ENCODE measurements at places on chromosomes 12 and 14.
A peak's percentile ranks its signal among the peaks of the same experiment; 100 is the strongest.

DNA sequence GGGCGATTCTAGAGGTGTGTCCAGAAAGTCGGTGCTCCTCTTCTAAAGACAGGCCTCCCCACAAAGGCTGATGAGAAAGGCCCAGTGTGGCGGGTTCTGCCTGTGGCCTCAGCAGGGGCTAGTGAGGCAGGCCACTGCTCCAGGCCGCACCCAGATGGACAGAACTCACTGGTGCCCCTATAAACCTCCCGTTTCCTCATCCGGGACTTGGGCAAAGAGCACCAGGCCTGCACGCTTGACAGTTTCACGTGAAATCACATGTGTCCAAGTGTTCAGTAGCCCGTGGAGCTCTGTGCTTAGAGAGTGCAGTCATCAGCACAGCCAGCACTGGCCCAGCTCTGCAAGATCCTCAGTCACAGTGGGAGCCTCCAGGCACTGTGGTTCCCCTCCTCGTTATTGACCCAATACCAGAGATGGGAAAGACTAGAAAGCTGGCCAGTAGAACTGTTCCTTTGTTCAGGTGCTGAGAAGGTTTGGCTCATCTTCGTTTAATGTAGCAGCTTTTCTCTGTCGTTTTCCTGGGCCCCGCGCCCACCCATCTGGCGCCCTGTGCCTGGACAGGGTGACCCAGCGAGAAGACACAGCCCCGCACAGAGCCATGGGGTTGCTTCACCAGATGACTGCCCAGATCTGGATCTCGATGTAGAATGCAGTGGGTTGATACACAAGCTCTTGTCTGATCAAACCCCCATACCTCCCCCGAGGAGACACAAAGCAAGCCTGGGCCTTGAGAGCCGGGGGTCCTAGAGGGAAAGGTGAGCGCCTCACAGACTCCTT is 26.3 kb downstream of the IL31 start:
- no peak for DNase-seq

- no peak for DNase-seq
Observed at GRCh38 chr14:47240748-47241437, 434.5 kb downstream of the MDGA2 start.

DNA sequence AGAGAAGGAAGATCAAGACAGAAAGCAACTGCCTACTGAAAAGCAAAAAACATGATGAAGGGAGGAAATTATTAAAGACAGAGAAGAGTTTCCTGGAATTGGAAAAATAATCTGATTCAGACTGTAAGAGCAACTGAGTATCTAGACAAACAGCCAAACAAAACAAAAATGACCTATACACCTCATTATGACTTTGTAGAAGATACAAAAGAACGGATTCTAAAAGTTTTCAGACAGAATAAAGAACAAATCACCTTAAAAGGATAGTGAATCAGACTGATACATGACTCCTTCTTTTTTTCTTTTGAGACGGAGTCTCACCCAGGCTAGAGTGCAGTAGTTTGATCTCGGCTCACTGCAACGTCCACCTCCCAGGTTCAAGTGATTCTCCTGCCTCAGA is 10.4 kb downstream of the OSBPL8 start:
- DNase-seq, result no peak

DNA sequence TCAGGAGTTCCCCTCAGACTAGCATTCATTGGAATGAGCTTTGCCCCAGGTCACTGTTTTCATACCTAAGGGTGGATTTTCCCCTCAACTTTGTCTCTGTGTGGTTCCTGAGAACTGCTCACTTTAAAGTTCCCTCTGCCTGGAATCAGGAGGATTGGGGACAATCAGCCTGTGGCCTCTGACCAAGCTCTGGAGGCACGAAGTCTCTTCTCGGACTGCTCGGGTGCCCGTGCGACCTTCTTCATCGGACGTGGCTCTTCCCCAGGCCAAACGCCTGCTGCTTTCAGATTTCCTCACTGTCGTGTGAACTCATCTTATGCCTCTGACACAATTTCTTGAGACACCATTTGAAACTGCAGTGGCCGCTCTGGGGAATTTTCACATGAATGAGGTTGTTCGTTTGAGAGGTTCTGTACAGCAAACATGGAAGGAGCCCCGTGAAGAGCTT is 153.7 kb upstream of the PZP start:
- no peak for DNase-seq

- no peak for DNase-seq
Observed at GRCh38 chr14:102511538-102511937, 2.0 kb upstream of the ANKRD9 start.

GRCh38 chr12:59193476-59194050 is 273.3 kb upstream of the LRIG3 start:
- DNase-seq, result no peak

- no peak for DNase-seq
Observed at GRCh38 chr12:120879102-120879501, 25.1 kb downstream of the SPPL3 start.

GRCh38 chr14:69572030-69572840 is 2.4 kb downstream of the CCDC177 start:
- no peak for DNase-seq

DNA sequence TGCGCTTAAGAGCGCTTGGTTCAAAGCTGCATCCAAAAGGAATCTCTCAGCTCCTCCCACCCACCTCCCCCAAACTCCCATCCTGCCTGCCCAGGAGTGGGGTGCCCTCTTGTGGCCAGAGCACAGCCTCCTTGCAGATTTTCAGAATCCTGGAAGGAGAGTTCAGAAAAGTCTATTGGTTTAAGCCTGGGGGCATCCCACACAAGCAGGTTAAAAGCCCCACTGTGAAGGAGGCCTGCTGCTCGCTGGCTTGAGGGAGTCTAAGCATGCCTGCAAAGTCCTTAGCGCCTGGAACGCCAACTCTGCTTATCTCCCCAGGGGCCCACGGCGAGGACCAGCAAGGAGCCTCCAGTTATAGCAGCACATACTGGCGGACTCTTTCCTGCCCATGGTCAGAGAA is 297.1 kb downstream of the KSR2 start:
- no peak for DNase-seq

DNA sequence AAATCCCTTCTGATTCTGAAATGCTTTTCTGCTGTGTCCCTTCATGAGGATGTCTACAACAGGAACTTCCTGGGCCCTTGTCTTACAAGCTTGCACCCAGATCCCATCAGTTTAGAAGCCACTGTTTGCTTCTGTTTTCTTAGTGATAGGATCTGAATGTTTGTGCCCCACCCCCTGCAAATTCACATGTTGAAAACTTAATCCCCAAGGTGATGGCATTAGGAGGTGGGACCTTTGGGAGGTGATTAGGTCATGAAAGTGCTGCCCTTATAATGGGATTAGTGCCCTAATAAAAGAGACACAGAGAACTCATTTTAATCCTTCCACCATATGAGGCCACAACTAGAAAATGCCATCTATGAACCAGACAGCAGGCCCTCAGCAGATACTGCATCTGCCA is 36.0 kb upstream of the GNPNAT1 start:
- no peak for DNase-seq

DNA sequence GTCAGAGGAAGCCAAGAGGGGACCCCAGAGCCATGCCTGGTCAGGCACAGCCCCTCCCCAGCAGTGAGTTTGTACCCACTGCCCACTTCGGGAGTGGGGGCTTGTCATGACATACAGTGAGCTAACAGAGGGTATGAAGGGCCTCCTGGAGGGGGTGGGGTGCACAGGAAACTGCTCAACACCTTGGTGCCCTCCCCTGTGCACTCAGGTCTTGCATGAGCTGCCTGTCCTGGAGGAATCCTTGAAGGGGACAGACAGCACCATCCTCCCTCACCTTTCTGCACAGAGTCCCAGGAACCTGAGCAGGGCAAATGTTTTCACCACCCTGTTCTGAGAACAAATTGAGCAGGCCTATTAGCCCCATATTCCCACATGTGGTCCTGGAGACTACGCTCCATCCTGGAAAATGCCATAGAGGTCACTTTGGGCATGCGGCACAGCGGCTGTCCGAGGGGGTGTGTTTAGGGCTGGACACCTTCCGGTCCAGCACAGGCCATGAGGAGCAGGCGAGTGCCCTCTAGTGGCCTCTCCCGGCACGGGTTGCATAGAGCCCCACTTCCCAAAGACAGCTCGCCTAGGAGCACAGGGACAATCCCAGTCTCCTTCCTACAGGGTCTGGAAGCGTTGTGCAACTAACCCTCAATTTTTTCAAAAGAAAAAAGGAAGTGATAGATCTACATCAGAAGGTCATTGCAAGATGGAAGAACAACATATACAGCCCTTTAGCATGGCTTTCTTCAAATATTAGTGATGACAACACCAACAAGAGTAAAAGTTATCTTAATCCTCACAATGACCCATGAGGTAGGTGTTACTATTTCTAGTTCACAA is 31.9 kb upstream of the ZFP36L1 start:
- peak; percentile 41 for DNase-seq

DNA sequence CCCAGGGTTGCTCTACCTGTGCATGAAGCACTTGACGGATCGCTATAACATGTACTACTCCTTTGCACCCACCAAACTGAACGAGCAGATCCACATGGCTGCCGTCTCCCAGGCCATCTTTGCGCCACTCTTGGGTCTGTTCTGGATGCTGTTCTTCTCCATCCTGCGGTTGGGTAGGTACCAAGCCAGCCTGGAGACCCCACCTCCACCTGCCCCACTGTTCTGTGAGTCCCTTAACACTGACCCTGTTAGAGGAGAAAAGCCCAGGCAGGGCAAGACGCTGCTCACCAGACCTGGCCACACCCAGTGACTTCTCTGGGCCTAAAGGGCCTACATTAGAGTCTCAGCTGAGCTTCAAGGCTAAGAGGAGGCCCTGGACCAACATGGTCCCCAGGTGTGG is 21.7 kb downstream of the NGB start:
- no peak for DNase-seq

DNA sequence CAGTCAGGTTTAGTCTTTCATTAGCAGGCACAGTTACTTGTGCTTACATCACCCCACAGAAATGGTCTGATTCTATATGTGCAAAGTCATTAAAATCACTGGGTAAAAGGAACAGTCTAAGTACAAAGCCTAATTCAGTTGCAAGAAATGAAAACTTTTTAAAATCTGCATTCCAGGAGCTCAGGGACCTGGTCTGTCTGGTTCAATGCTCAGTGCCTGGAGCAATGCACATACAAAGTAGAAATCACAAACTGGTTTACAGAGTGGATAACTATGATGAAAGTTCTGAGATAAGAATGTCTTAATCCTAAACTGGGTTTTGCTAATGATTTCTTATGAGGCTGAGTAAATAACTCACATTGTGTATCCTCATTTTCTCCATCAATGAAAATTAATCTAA is 28.7 kb downstream of the LMNTD1 start:
- no peak for DNase-seq

DNA sequence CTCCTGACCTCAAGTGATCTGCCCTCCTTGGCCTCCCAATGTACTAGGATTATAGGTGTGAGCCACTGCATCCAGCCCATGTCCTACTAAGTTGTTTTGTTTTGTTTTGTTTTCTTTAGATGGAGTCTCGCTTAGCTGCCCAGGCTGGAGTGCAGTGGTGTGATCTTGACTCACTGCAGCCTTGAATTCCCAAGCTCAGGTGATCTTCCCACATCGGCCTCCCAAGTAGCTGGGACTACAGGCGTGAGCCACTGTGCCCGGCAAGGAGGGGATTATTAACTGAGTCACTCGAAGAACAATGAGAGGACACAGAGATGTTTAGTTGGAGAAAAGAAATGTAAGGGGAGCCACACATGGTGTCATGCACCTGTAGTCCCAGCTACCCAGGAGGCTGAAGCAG is 18.0 kb upstream of the ERBB3 start:
- no peak for DNase-seq

DNA sequence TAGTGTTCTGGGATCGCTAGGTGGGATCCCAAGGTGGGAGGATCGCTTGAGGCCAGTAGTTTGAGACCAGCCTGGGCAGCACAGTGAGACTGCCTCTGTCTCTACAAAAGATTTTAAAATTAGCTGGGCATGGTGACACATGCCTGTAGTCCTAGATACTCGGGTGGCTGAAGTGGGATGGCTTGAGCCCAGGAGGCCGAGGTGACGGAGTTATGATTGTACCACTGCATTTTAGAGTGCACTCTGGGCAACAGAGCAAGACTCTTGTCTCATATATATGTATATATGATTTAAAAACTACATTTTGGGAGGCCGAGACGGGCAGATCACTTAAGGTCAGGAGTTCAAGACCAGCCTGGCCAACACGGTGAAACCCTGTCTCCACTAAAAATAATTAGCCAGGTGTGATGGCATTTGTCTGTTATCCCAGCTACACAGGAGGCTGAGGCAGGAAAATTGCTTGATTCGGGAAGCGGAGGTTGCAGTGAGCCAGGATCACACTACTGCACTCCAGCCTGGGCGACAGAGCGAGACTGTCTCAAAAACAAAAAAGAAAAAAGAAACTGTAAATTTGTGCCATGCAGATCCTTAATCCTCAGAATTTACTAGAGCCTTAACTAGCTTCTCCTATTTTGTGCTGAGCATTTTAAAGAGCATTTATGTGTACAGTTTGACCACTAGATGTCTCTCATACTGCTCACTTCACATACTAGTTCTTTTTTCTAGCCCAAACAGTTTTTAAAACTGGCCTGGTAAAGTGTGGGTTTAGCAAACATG is 114.8 kb downstream of the MON2 start:
- no peak for DNase-seq

DNA sequence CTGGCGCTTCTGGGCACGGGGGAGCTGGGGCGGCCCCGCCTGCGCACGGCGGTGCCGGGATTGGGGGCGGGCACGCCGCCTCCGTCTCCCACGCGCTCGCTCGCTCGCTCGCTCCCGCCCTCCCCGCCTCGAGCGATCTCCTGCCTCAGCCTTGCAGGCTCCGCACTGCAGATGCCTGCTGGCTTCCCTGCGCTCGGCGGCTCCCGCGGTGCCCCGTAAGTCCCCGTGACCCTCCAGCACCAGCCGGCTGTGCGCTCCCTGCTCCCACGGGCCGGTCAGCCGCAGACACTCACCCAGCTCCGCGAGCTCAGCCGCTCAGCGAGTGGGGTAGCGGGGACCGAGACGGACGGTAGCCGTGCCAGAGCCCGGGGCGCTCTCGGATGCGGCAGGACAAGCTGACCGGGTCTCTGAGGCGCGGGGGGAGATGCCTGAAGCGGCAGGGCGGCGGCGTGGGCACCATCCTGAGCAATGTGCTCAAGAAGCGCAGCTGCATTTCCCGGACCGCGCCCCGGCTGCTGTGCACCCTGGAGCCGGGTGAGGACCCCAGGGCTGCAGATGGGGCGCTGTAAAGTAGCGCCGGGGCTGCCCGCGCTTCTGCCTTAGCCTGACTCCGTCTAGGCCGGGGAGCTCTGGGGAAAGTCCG is at the start of gene TBC1D30:
TSS of gene TBC1D30 (plus strand) at position 148 of the 643 bp plus-strand sequence. CDS start at position 381, 233 bp downstream.
- DNase-seq, result no peak

- no peak for DNase-seq
Observed at GRCh38 chr12:121400332-121401139, 618 bp downstream of the RNF34 start.
